ENCODE measurements at places on chromosomes 11 and 22.

DNA sequence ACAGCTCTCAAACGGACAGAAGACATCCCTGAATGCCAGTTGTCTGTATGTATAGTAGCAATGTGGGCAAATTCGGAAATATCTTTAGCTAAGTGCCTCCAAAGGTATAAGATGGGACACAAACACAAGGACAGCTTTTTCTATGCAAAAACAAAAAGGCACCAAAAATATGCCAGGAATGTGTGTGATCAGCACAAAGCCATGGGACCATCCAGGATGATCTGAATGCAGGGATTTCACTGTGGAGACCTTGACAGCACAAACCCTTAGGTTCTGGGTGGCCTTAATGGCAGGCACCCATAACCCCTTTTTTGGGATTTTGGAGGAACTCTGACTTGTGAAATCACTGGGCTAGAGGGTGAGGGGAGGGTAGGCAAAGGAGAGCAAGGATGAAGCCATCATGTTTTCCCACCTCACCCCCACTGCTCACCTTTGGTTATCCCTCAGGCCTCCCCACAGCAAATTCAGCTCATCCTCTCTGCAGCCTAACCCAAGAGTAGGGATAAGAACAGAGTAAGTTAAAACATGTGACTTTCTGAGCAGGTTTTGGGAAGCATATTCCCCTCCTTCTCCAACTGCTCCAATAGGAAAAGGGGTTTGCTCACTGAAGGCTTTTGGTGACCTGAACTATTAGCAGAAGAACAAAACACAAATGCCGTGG, 154.6 kb downstream of the SNX19 start:
- no peak for DNase-seq

DNA sequence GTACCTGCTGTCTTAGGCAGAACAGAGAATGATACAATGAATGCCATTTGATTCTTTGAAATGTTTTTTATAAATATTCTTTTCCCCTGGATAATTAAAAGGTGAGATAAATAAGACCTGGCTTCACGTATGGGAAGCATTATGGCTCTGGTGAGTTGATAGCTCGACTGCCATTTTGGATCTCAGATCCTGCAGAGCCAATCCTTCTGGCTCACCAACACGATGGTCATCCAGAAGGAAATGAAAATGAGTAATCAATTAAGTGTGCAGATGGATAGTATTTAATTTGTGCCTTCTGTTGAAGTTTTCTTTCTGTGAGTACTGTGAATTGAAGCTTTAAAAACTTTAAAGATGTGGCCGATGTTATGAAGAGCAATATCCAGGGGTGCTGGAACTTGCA, 2.7 kb downstream of the TNRC6B start:
- DNase-seq: no peak

DNA sequence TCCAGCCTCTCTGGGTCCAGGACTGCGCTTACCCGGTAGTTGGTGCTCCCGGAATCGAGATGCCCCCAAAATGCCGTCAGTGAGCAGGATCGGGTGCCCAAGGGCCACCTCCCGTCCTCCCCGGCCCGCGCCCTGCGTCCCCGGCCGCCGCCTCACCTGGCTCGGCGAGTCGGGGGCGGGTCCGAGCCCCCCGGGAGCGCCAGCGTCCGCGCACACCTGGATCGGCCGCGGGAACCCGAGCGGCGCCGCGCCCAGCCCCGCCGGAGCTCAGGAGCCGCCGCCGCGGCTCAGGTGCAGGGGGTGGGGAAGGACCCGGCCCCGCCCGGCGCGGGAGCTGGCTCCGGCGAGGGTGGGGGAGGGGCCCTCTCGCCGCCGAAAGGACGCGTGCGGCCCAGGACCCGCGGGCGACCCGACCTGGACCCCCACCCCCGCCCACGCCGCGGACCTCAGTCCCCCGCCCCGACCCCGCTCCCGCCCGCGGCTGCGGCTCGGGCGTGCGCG, at the start of gene SHANK2:
Gene SHANK2, minus strand, starts transcription at position 309 of the 501 bp plus-strand sequence. CDS start 105,251 bp downstream, outside the sequence.
- peak; percentile 47 for DNase-seq

GRCh38 chr22:20657963-20658362, 116.0 kb upstream of the SERPIND1 start:
- no peak for DNase-seq

GRCh38 chr11:41254966-41255365, 204.5 kb downstream of the LRRC4C start:
- no peak for DNase-seq

- no peak for DNase-seq
Observed at GRCh38 chr22:35467681-35468434, 67.9 kb downstream of the MCM5 start.

GRCh38 chr11:118661425-118662301, 17.8 kb downstream of the TREH start:
- no peak for DNase-seq

All from progenitor cell of endocrine pancreas (in vitro differentiated cells).